ENCODE measurements at places on chromosomes 16 and 17.

DNA sequence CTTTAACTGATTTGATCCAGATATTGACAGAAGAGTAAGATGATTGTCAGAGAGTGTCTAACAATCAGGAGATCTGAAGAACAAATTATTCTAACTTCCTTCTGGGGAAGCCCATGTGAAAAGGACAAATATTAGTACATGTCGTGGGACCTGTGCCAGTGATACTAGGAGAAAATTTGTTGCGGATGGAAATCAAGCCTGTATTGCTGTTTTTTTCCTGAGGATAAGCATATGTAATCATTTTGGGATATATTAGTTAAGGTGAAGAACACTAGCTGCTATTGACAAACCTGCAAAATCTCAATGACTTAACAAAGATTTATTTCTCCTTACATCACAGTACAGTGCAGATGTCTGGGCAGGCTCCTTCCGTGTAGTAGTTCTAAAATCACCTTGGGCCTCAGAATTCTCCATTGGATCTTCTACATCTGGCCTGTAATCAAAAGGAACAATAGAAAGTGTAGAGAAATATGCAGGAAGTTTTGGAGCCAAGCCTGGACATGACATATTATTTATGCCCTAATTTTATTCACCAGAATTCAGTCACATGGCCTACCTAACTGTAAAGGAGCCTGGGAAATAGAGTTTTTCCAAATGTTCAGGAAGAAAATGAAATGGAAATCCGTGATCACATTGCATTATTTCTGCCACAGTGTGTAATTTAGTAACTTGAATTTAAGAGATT lies 58.3 kb downstream of the CYB561 start:
- no peak for DNase-seq

- DNase-seq, result no peak
Observed at GRCh38 chr17:10265100-10265810, 66.8 kb upstream of the GAS7 start.

DNA sequence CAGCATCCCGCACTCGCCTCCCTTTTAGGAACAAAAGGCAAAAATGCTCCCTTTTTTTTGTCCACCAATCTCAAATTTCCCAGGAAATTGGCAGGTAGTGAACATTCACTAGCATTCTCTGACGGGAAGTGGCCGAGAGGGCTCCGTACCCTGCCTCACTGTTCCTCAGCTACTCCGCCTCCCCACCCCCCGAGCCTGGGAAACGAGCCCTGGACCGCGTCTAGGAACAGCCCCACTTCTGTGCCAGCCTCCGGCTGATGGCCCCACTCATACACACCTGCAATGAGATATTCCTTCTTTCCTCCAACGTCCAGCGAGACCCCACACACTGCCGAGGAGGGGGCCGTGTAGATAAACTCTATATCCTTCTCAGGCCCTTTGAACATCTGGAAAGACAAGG lies 30.0 kb upstream of the USP36 start:
- DNase-seq, result no peak

- no peak for DNase-seq
Observed at GRCh38 chr16:75754141-75754540, 27.9 kb upstream of the CPHXL start.

DNA sequence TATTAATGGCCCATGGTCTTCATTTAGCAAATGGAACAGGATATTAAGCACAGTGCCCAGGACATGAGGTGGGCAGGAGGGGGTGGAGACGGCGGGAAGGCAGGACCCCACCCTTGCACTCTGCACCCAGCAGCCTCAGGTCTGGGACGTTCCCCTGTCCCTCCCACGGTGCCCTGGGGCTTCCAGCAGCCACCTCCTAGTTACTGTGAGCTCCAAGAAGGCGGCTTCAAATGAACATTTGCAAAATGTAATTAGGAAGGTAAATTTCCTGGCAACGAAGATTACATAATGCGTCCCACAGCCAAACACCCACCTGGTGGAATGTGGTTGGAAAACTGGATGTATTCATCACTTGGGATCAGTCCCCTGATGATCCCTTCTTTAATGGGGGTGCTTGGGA lies 59.4 kb downstream of the ENGASE start:
- DNase-seq, result no peak

GRCh38 chr16:27400751-27401620 lies 988 bp upstream of the IL21R start:
- DNase-seq, result no peak

GRCh38 chr16:20948444-20948843 lies 47.9 kb downstream of the LYRM1 start:
- DNase-seq, result no peak

DNA sequence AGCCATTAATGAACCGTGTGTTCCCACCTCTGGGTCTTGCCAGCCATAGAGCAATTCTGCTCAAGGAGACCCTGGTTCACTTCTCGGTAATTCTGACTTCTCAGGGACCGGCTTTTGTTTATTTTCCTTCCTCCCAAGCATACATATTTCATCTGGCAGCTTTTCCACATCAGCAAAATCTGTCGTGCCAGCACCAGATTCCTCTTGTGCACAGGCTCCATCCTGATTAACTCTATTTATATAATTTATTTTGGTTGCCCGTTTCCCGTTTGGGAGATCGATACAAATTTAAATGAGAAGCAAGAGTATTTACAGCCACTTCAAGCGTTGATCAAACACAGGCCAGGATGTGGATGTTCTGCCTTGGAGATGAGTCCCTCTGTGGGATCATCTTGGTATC lies 161.9 kb upstream of the XYLT1 start:
- no peak for DNase-seq

DNA sequence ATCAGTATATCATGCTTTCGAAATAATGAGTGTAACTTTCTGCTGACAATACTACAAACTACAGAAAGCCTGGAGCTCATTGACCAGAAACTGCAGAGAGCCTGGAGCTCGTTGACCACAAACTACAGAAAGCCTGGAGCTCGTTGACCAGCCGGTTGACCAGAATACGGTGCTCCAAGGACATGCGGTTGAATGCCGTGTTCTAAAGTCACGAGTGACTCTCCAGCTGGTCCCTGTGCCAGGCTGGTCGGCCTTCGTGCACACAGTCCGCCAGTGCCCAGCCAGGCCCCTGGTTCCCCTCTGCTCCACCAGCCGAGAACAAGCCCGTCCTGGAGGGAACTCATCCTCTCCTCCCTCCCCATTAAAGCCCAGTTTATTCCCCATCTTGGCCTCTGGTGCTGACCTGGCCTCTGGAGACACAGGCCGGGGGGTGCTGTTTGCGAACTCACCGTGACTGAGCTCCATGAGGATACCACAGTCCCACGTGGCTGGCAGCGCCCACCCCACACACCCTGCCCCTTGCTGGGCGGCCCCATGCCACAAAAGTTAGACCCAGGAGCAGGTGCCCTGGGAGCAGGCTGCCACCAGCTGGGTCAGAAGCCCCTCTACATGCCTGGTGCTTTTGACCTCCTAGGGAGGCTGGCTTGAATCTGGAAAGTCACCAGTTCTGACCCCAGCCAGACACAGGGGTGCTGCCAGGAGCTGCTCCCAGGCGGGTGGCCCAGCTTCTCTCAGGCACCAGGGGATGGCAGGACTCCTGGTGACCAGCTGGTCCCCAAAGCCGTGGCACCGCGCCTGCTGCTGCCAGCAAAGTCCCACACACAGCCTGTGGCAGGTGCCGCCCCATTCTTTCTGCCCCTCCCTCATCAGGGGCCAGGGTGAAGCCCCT lies 15.5 kb upstream of the CDH15 start:
- DNase-seq, result no peak

DNA sequence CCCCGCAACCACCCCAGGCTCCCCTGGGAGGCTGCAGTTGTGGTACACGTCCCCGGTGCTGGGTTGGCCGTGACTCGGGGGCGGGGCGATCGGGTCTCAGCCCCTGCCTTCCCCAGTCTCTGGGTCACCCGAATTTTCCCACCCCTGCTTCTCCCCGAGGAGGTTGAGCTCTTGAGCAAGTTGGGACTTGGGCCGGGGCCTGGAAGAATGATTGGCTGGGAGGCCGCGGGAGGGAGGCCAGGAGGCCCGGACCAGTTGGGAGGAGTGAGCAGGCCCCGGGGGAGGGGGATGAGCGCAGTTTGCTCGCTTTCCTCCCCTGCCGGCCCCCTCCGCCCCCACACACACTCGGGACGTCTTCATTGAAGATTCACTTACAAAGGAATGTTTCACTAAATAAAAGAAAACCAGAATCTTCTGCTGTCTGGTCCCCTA lies 4.5 kb upstream of the HEXIM1 start:
- no peak for DNase-seq

DNA sequence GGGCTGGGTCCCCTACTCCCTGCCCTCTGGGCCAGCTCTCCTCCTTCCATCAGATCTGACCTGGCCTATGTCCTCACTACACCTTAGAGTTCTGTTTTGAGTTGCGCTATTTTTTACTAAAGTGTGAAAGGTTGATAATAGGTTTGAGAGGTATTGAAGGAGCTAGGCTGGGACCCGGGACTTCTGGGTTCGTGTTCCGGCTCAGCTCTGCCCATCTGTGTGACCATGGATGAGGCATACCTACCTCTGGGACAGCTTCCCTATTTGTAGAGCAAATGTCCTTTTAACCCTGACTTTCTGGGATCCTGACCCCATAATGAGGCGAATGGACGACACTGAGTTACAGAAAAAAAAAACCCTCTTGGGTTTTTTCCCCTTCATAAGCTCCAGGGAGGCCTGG lies 36.0 kb downstream of the IL21R start:
- DNase-seq, result no peak

DNA sequence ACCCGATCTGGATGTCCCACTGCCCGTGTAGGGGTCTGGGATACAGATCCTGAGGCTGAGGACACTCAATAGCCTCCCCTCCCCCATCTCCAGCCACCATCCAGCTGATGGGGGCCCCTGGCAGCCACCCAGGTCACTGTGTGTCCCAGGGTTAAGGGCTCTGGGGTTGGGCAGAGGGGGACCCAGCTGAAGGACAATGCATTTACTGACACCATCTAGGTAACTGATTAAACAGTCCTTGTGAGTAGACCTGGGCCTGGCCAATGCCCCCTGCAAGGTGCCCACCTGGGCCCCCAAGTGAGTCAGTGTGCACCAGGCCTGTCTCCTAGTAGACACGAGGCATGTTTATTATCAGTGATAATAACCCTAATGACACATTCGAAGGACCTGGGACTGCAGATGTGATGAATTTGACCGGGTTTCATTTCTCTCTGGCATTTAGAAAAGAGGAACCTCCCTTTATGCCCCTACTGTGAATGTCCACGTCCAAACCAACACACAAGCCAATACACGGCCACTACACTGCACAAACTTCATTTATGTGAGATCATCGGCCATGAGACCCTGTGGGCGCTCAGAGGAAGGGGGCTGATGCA lies 261.9 kb upstream of the FOXF1 start:
- no peak for DNase-seq

DNA sequence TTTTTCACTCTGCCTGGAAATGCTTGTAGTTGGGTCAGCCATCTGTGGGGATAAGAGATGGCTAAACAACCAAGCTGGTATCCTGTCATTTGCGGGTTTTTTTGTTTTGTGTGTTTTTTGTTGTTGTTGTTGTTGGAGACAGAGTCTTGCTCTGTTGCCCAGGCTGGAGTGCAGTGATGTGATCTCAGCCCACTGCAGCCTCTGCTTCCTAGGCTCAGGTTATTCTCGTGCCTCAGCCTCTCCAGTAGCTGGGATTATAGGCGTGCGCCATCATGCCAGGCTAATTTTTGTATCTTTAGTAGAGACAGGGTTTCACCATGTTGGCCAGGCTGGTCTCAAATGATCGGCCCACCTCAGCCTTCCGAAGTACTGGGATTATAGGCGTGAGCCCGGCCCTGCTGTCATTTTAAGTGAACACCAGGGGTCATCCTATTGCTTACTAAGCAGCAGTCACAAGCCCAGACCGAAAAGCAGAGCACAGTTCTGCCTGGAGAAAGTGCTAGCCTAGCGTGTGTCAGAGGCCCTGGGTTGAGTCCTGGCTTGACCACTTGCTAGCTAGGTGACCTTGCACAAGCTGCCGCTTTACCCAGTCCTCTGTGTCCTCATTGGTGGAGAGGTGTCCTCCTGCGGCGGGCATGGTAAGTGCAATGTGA lies 4.6 kb downstream of the SMCR8 start:
- DNase-seq, result no peak

- no peak for DNase-seq
Observed at GRCh38 chr16:81554979-81555378, 110.4 kb downstream of the CMIP start.

DNA sequence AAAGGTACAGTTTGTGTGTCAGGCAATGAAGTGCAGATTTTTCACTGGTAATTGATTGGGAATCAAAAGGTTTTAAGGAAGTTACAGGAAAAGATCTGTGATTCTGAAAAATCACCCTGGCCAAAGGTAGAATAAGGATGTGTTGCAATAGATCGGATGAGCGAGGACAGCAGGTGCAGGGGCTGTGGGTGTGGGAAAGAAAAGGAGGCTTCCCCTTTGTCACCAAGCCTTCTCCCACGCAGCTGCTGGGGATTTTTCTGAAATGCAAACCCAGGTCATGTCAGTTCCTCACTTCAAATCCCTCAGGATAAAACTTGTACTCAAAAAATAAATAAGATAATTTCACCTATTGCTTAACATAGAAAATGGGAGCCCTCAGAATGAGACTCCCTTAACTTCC lies 47.9 kb upstream of the ARHGAP17 start:
- no peak for DNase-seq

DNA sequence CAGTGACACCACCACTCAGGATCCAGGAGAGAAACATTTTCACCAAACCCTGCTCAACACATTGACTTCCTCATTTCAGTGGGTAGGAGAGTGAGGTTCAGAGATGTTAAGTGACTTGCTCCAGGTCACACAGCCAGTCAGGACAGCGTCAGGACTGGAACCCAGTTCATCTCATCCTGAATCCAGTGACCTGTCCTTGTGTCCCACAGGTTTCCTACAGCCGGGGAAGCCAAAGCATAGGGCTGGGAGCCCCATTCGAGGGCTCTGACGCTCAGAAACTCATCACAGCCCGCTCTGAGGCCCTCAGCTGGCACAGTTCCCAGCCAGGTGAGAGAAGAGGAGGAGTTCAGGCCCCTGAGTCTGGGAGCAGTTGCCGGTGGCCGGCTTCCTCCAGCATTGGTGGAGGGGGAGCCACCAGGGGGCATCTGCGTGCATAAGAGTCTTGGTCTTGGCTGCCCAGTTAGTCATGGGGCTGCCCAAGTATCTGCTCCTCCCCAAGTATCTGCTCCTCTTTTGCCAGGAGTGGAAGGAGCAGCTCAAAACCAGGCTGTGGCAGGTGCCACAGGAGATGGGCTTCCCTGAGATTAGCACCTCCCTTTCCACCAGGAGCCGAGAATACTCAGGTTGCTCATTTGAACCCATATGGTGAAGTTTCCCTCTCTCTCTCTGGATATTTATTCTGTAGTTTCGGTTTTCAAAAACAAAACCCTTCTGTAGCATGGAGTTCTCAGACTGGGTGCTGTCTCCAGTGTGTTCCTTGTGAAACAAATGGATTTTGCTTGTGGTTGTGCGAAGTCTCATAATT lies 56.0 kb downstream of the TNFRSF13B start:
- no peak for DNase-seq
